ENCODE measurements at places on chromosomes 4 and X.

GRCh38 chr4:174708381-174708780 lies 120.7 kb downstream of the GLRA3 start:
- no peak for DNase-seq

DNA sequence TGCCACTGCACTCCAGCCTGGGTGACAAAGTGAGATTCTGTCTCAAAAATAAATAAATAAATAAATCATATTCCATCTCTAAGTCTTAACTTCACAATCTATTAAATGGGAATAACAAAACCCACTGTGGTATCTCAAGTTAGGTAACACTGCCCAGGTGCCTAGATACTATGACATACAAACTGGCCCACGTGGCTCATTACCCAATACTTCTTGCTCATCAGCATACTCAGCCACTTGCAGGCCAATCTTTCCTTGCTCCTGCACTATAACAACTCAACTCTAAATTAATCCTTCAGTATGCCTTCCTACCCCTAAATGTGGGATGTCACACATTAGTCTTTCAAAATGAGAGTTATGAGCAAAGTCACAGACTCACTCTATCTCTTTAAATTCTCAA lies 230.1 kb downstream of the OPHN1 start:
- no peak for DNase-seq

DNA sequence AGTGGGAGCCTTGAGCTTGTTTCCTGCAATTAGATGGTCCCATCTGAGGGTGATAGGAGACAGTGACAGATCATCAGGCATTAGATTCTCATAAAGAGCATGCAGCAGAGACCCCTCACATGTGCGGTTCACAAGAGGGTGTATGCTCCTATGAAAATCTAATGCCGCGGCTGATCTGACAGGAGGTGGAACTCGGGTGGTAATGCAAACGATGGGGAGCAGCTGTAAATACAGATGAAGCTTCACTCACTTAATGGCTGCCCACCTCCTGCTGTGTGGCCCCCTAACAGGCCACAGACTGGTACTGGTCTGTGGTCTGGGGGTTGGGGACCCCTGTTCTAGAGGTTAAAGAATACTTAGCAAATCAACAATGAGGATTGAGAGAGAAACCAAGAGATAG lies 201.5 kb upstream of the PITX2 start:
- DNase-seq: no peak

DNA sequence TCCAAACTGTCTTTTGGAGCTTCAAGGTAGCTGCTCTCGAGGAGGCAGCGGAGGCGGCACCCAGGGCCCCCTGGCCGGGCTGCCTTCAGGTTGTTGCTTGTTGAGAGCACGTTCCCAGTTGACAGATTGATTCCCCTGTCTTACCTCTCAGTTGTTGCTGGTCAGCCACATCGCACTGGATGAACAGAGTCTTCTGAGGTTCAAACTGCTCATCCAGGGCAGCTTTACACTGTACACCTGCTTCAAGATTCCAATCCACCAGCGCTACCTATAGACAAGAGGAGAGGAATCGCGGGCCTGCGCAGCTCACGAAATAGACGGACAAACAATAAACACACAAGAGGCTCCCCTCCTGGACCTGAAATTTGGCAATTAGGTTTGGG lies 497 bp downstream of the HPGD start:
- no peak for DNase-seq

GRCh38 chr4:73187325-73187724 lies 71.3 kb downstream of the ANKRD17 start:
- no peak for DNase-seq

GRCh38 chrX:133179500-133179899 lies 38.7 kb downstream of the TFDP3 start:
- no peak for DNase-seq

- DNase-seq: no peak
These were observed 65.3 kb downstream of the CLNK start for GRCh38 chr4:10619220-10619619.

- no peak for DNase-seq
These were observed 70.3 kb downstream of the SH3RF1 start for GRCh38 chr4:169200361-169201030.

DNA sequence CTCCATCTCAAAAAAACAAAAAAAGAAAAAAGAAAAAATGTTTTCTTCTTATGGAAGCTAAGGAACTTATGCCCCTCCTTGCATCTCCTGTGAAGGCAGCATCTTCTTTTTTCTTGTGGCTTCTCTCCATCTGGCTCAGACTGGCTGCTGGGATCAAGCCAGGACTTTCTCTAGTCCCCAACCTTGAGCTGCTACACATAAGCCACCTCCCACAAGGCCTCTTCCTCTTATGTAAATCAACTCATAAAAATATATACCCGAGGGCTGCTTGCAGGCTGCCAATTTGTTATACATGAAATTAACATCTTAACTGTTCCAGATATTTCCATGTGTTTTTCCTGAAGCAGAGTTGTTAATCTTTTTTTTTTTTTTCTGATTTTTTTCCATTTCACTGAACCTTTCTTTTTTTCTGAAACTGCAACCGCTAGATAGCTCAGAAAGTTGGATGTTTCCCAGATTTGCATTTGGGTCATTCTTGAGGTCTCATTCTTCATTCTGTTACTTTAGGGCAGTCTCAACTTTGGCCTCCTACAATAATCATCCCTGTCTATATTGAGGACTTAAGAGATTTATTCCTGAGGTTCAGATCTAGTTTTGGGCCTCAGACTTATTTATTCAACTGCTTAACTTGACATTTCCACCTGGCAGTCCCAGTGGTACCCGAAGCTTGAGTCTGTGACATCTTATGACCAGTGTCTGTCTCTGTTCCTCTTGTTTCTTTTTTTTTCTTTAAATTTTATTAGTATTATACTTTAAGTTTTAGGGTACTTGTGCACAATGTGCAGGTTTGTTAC lies 10.3 kb downstream of the SNX25 start:
- no peak for DNase-seq

DNA sequence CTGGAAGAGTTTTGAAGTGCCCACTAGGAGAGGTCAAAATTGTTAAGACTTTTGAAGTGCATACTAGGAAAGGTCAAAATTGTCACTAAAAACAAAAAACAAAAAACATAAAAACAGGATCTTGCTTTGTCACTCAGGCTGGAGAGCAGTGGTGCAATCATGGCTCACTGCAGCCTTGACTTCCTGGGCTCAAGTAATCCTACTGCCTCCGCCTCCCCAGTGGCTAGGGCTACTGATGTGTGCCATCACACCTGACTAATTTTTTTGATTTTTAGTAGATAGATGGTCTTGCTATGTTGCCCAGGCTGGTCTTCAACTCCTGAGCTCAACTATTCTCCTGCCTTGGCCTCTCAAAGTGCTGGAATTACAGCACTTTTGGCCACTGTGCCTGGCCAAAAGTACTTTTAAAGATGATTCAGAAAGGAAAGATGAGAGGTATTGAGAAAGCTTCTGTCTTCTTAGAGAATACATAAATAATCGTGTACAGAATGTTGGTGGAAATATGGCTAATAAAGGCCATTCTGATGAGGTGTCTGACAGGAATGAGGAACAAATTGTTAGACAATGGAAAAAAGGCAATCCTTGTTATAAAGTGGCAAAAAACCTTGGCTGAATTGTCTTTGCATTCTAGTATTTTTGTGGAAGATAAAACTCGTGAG lies 43.3 kb upstream of the STX18 start:
- no peak for DNase-seq

DNA sequence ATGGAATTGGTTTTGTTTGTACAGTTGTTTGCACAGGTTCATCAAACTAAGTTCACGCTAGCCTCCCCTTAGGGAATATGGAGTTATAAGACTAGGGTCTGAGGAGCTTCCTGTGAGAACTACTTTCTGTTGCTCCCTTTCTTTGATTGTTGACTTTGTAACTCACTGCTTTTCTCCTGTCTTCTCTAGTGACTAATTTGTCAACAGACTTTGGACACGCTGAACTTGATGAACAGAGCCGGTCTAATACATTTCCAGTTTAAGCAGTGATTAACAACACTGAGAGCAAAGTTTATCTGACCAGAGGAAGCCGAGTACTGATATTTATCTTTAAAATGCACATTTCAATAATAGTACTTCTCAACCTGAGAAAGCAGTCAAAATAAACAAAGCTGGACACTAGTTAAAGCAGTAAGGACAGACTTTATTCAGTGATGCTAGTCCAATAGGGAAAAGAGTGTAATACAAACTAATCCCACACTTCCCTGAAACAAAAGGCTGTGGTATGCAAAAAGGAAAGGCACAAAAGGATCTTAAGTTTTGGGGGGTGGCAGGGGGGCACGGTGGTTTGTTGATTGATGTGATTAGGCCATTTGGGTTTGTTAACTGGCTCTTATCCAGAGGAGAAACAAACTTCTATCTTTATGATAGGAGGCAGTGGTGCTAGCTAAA lies 2.7 kb upstream of the NUDT9 start:
- no peak for DNase-seq

DNA sequence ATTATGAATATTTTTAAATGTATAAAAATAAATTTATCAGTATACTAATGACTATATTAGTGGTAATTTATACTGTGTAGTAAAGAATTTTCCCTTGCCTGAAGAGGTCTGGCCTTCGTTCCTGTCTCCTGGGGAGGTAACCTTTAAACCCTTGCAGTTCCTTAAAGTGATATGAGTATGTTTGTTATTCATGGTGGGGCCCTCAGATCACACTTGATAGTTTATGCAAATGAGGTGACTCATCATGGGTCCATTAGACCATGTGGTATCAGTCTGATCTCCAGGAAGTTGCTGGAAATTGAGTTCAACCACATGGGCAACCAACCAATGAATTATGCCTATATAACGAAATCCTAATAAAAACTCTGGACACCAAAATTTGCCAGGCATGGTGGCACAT lies 904.1 kb downstream of the RPA4 start:
- DNase-seq: no peak

DNA sequence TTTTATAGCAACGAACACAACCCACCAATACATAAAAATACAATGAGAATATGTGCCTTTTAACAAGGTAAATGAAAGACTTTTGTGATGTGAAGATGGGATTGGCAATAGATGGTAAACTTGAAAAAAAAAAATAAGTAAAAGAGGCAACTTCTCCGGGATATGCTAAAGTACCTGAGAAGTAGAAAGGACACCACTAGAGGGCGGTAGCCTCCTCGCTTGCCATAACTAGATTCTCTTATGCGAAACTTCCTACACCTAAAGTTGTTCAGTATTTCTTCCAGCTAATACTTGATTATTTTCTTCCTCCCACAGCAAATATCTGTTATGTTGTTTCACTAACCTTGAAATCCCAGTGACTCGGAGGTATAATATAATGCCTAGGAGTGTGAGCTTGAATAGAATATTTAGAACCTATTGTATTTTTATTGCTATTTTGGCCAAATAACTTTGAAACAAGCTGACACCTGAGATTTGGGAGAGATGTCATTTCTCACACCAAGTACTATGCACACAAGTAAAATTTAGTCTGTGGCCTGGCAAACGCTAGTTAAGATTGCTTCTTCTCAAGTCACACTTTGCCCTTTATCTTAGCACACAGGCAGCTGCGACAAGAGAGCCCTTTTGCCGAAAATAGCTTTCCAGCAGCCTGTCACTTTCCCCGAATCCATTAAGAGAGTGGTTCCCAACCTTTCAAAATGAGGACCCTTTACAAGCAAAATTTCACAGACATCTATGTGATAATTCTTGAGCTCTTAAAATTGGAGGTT lies 44.9 kb upstream of the PDLIM5 start:
- peak; percentile 26 for DNase-seq

- no peak for DNase-seq
These were observed 329.7 kb downstream of the EPHA5 start for GRCh38 chr4:65340382-65341109.

DNA sequence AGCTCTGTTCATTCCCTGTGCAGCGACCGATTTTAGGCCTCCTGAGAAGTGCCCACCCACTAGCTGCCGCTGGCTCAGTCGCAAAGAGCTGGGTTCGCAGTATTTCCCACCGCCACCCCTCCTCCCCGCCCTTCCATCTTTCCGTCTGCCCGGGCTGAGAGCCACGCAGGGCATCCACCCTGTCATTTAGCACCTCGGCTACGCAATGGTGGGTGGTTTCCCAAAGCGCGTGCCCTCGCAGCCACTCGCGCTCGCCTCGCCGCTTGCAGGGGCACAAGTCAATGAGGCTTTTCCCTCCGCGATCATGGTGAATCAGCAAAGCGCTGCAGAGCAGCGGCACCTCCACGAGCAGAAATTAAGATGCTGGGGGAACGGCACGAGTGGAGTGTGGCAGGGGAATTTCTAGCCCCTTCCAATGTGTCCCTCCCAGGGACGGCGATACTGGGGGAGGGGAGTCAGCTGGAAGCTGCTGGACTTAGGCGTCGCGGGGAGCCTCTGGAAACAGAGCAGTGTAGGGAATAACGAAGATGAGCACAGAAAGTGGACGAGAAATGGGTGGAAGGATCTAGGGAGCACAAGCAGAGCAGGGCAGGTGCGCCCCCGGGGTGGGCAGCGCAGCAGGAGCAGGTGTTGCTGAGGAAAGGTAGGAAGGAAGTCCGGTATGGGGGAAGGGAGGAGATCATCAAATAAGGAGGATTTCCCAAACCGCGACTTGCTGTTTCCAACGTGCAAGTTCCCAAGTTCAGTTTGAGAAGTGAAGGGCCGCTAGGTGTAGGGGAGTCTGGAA lies 2.4 kb upstream of the PTCHD1 start:
- no peak for DNase-seq

- no peak for DNase-seq
These were observed 33.7 kb downstream of the CYBB start for GRCh38 chrX:37813570-37813969.

Data from stimulated activated CD4-positive, alpha-beta T cell treated with anti-CD3 and anti-CD28 coated beads, Interleukin-12 subunit alpha, Interleukin-12 subunit beta, amount 100 ng/mL, for 24 hours (primary cell).